ENCODE measurements at places on chromosomes 1 and 21.

DNA sequence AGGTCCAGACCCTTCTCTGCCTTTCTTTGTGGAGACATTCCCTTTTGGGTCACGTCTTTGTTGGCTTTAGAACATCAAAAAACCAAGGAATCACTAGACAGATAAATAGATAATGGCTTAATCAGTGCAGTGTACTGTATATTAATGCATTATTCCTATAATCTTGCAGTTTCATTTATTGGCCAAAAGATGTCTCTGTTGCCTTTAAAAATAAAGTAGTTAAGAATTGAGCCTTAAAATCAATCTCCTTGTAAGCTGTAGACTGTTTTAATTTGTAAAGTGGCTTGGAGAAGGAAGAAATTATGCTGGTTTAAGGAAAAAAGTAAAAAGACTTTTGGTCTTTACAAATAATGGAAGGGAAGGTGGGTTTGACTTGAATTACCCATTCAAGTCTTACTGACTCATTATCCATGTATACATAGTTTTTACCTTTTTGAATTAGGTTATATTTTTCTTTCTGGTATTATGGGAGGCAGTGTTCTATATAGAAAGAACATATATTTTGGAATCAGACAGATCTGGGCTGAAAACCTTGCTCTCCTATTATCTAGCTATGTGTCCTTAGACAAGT, 84.6 kb downstream of the VPS13D start:
- no peak for DNase-seq

- DNase-seq: no peak
These were observed 280.8 kb downstream of the SPATA17 start for GRCh38 chr1:217911908-217912307.

DNA sequence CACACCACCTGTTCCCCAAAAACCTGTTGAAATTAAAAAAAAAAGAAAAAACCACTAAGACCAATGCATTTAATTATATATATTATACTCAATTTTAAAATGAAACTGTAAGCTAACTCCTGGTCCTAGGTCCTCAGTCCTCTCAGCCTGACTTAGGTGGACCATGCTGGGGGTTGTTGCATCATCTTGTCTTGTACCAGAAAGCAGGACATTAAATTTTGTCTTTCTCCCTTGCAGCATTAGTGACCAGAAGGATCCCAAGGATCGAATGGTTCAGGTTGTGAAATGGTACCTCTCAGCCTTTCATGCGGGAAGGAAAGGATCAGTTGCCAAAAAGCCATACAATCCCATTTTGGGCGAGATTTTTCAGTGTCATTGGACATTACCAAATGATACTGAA, 97.6 kb downstream of the NRDC start:
- no peak for DNase-seq

GRCh38 chr1:185495898-185496297, 178.9 kb upstream of the IVNS1ABP start:
- DNase-seq: no peak

- DNase-seq: no peak
These were observed 24.1 kb upstream of the THRAP3 start for GRCh38 chr1:36199934-36200741.

GRCh38 chr1:32893198-32894018, 7.1 kb downstream of the HPCA start:
- no peak for DNase-seq

DNA sequence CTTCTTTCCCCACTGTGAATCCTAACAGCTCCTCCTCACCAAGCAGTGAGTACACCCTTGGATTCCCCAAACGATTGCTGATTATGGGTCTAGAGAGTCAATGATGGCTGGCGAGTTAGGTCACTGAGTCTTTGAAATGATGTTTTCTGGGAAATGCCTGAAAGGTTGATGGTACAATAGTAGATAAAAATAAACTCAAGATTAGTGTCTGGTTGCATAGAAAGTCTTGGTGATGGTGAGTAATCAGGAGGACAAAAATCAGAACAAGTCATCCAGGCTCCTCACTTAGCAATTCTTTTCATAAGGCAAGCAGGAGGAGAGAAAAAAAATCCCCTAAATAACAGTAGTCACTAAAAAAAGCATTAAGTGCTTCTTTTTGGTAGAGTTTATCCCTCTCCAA, 22.6 kb downstream of the HLX start:
- DNase-seq: no peak

DNA sequence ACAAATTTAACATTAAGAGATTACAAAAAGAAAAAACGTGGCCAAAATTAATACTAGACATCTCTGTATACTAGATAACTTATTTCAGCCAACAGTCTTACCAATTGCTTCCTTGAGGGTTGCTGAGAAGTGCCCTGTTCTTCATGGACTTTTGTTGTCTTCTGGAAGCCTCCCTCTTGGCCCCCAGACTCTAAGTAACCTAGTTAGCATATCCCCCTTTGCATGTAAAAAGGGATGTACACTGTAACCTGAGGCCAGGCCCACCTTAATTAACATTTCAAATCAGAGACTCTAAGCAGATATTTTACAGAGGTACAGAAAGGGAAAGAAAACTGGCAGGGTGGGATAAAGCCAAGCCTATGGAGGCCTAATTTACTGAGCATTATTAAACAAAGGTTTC, 1047.3 kb downstream of the ADGRL2 start:
- no peak for DNase-seq

DNA sequence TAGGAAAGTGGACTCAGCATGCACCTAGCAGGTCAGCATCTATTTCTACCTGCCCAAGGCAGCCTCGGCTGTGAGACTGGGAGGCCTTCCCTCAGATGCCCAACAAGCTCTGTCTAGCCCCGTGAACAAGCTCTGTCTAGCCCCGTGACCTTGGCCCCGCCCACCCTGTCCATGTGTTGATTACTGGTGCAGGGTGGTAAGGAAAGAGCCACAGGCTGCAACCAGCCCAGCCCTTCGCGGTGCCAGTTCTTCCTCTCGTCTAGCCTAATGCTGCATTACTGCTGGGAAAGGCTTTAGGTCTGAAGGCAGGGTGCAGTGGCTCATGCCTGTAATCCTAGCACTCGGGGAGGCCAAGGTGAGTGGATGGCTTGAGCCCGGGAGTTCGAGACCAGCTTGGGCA, 2.2 kb downstream of the GPR153 start:
- DNase-seq: no peak

GRCh38 chr1:187985145-187985896, 1156.6 kb downstream of the PLA2G4A start:
- DNase-seq: no peak

- DNase-seq: no peak
These were observed 2.3 kb downstream of the ATP1A1 start for GRCh38 chr1:116375148-116375886.

- DNase-seq: no peak
These were observed 10.9 kb upstream of the PADI2 start for GRCh38 chr1:17130138-17130635.

DNA sequence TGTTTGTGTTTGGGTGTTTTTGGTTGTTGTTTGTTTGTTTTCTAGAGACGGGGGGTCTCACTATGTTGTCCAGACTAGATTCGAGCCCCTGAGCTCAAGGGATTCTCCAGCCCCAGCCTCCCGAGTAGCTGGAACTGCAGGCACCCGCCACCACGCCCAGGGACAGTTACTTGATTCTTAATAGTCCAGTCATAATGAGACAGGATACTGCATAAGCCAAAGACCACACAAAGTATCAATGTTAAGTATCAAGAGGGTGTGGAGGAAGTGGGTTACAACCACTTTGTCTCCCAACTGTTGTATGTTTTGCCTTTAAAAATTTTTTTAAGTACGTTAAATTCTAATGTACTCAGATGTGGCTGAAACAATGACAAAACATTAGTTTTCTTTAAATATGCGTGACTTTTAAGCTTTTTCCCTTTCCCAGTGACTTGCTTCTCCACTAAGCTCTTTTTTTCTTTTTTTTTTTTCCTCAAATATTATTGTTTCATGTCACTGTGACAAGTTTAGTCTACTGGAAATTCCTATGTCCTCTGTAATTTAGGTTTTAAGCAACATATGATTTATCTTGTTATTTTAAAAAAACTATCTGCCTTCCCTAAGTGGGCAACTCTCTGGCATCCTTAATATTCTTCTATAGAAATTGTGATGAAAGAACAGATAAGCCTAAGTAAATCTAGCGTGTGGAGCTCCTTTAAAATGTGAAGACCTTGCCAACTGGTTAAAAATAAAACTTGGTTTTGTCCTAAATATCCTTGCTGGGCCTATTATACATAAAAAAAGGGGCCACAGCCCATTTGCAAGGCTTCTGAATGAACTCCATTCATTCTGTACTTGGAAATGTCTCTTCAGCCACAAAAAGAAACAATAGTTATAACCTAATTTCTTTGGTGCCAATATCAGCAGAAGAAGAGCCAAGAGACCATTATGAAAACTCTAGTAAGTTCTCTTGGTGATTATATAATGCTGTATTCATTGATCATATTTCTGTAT, 56.2 kb upstream of the DPH5 start:
- no peak for DNase-seq

GRCh38 chr1:199307496-199308264, 668.8 kb downstream of the PTPRC start:
- no peak for DNase-seq

GRCh38 chr1:156055281-156056048, 883 bp downstream of the LAMTOR2 start:
- DNase-seq: no peak

DNA sequence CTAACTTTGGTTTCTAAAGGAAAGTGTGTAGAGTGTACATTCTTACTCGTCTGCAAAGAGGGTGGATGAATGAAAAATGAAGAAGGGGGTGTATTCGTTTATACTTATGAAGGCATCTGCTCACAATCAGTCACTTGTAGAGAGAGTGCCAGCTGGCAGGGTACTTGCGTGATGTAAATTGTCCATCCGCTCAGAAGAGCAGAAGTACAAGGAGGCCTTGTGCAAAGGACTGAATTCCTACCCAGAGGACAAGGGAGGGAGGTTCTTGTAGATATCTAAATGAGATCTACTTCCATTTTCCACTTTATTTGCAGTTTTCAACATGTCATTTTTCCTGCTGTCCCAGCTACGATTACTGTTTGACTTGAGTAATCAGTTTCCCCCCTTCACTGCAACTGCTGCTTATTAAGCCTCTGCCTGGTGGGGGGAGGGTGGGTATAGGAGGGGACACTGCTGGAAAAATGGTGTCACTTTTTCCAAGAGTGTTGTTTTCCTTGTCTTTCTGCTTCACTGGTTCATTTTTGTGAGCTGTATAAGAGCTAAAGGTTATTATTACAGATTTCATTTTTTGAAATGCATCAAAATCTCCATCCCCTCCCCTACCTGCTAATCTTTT, 67.3 kb downstream of the LAMC1 start:
- peak; percentile 29 for DNase-seq

GRCh38 chr1:25683731-25684130, 67.1 kb downstream of the MAN1C1 start:
- no peak for DNase-seq

DNA sequence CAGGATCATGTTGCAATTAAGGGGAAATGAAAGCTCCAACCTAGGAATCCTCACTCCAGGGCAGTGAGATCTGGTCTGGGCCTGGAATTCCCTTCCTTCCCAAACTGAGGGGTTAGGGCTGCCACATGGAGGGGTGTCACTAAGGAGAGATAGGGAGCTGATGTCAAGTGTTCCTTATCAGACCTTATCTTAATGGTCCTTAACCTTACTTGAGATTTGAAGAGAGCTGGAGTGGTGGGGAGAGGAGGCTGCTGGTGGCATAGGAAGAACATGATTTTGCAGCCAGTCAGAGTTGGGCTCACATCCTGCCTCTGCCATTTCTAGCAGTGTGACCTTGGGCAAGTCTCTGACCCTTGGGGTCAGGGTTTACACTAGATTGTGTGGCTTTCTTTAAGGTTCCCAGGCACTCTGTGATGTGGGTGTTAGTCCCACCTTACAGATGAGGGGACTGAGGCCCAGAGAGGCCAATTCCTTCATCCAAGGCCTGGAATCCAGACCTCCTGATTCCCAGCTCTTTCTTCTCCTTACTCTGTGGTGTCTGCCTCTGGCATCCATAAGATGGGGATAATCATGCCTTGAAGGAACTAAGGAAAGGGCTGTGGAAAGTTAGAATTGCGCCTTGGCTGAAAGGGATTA, 56.3 kb upstream of the SYNC start:
- DNase-seq: no peak

- DNase-seq: no peak
These were observed 191.7 kb upstream of the NFIA start for GRCh38 chr1:60890664-60891063.

- no peak for DNase-seq
These were observed 104.0 kb upstream of the ESRRG start for GRCh38 chr1:216827251-216827650.

- peak; percentile 73 for DNase-seq
These were observed 236.3 kb downstream of the SIPA1L2 start for GRCh38 chr1:232393444-232394146.

- no peak for DNase-seq
These were observed 11.7 kb upstream of the PLEKHO1 start for GRCh38 chr1:150138044-150138443.

DNA sequence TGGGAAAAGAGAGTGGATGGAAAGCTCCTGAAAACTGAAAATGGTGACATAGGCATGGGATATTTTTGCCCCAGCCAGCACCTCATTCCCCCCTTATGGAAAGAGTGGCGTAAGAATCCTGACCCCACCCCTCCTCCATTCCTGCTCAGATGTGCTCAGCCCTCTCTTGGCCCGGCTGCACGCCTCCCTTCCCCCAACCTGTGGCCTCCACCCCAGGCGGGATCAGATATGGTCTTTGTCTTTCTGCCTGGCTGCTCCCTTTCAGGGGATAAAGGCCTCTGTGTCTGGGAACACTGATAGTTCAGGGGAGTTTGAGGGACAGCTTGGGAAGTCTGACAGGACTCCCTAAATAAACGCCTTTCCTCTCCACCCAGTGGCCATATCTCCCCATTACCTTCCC, 49.8 kb downstream of the KIRREL1 start:
- DNase-seq: no peak

GRCh38 chr21:32813265-32813903, 41.8 kb upstream of the PAXBP1 start:
- DNase-seq: peak; percentile 6

DNA sequence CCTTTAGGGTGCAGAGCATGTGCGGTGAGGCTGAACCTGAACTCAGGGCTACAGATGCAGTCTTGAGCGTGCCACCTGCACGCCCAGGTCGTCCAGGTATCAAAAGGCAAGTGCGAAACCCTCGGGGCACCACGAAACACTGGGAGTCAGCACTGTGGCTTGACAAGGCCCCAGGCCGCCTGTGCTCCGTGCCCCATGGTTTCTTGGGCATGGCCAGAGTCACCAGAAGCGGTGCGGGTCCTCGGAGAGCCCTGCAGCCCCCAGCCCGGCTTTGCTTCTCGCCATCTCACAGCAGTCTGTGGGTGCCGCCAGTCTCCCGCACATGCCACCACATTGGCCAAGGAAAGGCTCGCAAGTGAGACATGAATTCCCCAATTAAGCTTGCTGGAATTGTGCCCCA, 117.3 kb downstream of the PGBD5 start:
- DNase-seq: no peak

- no peak for DNase-seq
These were observed 3.2 kb downstream of the CTPS1 start for GRCh38 chr1:40982721-40983120.
